ENCODE measurements at places on chromosomes 16 and 17. TPM values are rescaled to one million over a fixed set of nuclear protein-coding genes. Genes with fewer than 3 reads are reported as not detected.

DNA sequence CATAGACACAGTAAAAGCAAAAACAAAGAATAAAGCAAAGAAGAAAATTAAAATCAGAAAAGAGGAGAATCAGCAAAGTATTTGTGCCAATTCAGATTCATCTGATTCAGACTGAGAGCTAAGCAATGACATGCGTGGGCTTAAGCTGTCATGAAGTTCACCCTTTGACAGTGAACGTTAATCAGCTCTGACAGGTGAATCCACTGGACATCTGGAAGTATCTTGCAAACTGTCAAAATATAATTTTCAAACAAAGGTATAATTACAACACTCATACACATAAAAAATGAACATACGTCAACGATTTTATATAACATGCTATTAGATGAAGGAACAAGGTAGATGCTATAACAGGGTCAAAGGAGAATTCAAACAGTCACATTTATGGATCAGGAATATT, 596.3 kb upstream of the SALL1 start:
- DNase-seq, result no peak

DNA sequence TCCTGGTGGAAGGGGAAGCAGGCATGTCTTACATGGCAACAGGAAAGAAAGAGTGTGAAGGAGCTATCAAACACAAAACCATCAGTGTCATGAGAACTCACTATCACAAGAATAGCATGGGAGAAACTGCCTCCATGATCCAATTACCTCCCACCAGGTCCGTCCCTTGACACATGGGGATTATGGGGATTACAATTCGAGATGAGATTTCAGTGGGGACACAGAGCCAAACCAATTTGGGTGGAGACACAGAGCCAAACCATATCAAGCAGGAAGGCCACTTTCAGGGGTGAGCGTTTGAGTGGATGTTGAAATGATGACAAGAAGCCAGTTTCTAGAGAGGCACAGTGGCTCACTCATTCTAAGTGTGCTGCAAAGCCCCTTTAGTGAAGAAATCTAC, 143.8 kb downstream of the CPPED1 start:
- no peak for DNase-seq

- DNase-seq, result no peak
Observed at GRCh38 chr17:19022747-19023146, 18.2 kb upstream of the FAM83G start.

DNA sequence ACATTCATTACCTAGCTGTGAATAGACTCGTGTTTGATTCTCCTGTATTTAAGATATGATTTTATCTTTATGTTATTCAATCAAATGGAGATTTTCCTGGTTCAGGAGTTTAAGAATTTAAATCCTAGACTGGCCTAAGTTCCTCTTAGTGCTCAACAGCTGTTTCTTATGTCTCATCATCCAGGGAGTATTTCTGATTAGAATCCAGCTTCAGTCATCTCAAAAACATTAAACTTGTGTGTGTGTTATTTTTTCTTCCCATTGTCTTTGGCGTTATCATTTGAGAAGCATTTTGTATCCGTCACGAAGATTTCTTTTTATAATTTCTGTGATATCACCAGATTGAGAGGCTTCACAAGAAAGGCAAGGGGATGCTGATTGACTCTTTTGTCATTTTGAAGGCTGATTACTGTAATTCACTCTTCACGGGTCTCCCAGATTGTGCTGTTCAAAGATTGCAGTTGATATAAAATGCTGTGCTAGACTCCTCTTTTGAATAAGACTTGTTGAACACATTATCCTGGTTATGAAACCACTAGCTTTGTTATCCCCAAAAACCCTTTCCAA, 204.8 kb downstream of the CDH8 start:
- no peak for DNase-seq

DNA sequence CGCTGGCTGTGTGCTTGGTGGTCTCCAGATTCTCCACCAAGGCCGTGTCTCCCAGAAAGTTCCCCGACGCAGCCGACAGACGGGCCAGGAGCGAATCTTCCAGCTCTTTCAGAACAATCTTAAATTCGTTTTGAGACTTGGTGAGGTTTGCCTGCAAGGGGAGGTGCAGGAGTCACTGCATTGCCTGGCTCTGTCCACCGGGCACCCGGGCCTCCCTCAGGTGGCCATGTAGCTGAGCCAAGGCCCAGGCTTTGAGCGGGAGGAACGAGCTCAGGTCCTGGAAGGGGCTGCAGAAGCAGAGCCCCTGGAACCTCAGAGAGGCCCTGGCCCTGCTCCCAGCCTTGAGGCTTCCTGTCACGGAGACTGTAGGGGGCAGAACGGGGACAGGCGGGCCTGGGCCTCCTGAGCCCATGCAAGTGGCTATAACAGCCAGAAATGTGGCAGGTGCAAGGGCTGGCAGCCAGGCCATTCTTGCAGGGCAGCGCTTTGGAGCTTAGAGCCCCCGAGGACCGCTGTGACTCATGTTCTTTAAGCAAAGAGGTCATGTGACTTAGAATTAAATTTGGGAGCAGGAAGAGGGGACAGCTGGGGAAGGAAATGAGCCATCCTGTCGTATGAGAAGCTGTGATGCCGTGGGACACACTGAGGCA, 72.4 kb downstream of the PGS1 start:
- no peak for DNase-seq

GRCh38 chr16:81618187-81618586, 160.9 kb upstream of the PLCG2 start:
- DNase-seq, result no peak

GRCh38 chr17:28413804-28414203, 7.8 kb upstream of the SLC46A1 start:
- DNase-seq, result no peak

GRCh38 chr17:6561446-6561845, 5.1 kb upstream of the PITPNM3 start:
- DNase-seq, result no peak

- DNase-seq, result no peak
Observed at GRCh38 chr16:887846-888245, 82.9 kb downstream of the LMF1 start.

DNA sequence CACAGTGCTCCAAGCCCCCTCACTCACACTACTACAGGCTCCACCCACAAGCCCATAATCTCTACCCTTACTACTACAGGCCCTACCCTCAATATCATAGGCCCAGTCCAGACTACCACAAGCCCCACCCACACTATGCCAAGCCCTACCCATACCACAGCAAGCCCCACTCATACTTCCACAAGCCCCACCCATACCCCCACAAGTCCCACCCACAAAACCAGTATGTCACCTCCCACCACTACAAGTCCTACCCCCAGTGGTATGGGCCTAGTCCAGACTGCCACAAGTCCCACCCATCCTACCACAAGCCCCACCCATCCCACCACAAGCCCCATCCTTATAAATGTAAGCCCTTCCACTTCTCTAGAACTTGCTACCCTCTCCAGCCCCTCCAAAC, 13.8 kb downstream of the RIPOR1 start:
- DNase-seq, result peak; percentile 62

DNA sequence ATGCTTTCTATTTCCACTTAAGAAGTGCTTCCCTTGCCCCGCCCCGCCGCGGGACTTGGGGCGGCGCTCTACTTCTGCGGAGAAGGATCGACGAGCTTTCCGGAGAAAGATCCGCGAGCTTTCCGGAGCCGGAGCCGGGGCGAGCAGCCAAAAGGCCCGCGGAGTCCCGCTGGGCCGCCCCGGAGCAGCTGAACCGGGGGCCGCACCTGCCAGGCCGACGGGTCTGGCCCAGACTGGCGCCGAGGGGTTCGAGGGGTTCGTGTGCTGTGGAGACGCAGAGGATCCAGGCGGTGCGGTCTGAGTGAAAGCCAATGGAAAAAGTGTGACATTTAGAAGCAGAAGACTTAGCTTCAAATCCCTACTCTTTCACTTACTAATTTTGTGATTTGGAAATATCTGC, 50.8 kb downstream of the TBC1D26 start:
- DNase-seq, result peak; percentile 35

- DNase-seq, result no peak
Observed at GRCh38 chr17:4009186-4009785, 45.0 kb upstream of the ATP2A3 start.

GRCh38 chr17:74571621-74572270, 4.4 kb upstream of the CD300H start:
- DNase-seq, result no peak

GRCh38 chr16:79436885-79437284, 163.7 kb downstream of the MAF start:
- no peak for DNase-seq

DNA sequence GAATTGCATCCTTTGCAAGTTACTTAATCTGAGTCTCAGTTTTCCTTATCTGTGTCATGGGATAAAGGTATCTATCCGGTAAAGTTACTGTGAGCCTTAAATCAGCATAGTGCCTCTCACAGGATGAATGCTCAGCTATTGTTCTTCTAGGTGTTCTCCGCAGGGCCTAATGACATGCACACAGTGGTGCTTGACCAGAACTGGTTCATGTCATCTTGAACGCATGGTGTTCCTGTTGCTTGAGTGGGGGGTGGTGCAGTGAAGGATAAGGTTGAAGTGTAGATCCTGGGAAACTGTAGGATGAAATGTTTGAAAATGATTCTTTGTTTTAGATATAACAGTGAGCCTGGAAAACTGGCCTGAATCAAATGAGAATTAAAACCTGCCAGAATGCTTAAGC, 4.0 kb downstream of the KRT40 start:
- DNase-seq, result no peak

DNA sequence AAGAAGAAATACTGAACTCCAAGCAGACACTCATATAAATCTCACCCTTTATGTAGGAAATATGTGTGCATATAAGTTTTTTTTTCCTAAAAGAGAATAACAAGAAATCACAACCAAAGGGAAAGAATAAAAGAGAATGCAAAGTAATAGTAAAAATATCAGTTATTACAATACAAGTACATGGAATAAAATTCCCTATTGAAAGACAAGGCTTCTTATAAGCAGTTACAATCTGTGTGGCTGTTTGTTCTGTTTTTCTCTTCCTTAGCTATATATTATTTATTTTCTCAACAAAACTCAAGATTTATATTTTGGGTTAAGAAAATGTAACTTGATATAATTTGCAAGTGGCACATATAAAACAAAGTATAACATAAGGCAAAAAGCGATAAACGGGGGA, 41.7 kb downstream of the SLC5A11 start:
- DNase-seq, result no peak

DNA sequence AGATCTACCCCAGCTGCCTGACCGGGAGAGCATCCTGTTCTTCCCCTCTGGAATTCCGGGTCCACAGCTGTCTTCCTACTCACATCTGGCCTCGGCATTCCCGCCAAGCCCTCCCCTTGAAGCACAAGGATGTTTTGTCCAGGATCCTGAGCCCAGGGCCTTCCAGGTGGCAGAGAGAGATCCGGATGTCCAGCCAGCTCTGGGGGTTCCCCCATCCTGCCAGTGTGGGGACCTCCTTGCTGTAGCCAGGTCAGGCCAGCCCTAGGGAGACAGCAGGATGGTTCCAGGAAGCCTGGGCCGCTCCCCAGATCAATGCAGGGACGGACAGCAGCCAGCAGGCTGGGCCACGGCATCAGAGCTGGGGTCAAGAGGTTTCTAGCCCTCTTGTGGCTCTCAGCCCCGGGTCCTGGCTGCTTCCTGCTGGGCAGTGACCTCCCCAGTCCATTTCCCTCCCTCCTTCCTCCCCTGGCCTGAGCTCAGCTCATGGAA, 55.3 kb downstream of the SOCS3 start:
- DNase-seq, result no peak

DNA sequence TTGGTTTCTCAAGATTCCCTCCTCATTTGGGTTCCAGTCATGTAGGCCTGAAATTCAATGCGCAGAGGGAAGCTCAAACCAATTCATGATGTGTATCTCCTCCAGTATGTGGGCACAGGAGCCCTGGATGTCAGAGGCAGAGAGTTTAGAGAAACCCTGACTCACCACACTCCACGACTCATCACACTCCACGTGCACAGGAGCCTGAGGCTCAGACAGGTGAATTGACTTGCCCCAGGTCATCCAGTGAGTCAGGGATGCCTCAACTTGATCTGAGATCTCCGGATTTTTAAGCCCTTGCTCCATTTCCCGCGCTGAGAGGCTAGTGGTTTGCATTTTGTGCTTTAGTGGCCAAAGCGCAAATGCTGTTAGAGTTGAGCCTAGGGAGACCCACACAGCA, 183.9 kb downstream of the HAPSTR1 start:
- peak; percentile 11 for DNase-seq

DNA sequence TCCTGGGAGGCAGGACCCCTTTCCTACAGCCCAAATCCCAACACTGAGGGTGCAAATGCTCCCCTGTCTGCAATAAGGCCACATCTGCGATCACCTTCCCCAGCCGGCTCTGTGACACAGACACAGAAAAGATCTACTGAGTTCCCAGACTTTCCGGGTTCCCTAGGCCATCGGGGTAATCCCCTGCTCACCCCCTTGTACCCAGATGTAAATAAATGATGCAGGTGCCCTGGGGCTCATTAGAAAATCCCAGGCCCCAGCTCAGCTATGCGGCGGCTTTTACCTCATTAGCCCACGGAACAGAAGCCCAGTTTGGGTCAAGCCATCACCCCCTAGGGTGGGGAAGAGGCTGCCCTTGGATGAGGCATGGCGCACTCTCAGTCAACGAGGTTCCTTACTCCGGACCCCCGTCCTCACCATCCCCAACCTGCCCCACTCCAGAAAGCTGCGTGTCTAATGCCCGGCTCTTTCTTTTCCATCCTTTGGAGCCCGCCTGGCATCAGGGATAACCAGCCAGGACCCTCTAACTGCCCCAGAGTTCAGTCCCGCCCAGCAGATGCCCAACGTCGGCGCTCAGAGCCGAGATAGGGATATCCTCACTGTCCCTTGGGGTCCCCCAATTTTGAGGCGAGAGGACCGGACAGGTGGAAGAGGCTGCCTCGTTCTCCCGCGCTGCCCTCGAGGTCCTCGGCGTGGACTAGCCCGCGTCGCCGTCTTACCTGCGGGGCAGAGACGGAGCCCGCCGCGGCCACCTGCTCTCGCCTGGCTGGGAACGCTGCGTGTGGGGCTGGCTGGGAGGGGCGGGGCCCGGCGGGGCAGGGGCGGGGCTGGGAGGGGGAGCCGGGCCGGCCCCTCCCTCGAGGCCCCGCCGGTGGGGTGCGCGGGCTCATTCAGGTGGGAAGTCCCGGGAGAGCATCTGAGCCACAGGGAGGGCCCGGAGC, at the start of gene ZNF385C:
Gene ZNF385C, minus strand, starts transcription at position 783 of the 941 bp plus-strand sequence. CDS start 35,417 bp downstream, outside the sequence.
- DNase-seq, result no peak

Gene DLX3
- total RNA-seq, result 0.15 TPM

Gene KRT33A
- 0.17 TPM for total RNA-seq

Gene HSD17B1
- total RNA-seq, result 0.54 TPM

Gene MT1M
- total RNA-seq, result 0.22 TPM

Gene OTOP3
- total RNA-seq, result not detected

Gene PLXDC1
- 1.2 TPM for total RNA-seq

Gene TOM1L1
- 18.3 TPM for total RNA-seq

Gene LRRC37A3
- 7.1 TPM for total RNA-seq

Gene ZNF469
- 0.37 TPM for total RNA-seq

All from M059J (cell line).